NCI-H524 treated with DMSO at 0.1 percent for 48 hours (cell line): ENCODE measurements at places on chromosomes 2 and 18.

DNA sequence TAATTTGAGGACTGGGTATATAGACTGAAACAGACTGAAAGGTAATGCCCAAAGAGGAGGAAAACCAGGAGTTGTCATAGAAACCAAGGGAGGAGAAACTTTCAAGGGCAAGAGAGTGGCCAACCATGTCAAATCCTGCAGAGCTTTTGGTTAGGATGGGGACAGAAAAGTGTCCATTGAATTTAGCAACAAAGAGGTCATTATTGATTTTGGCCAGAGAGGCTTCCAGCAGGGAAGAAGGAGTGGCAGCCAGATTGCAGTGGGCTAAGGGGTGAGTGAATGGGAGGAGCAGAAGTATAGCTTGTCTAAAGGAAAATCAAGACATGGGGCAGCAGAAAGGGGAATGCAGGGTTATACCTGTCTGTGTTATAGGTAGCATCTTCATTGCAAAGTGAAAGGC is 194.0 kb downstream of the CAMKMT start:
- no peak for DNase-seq

DNA sequence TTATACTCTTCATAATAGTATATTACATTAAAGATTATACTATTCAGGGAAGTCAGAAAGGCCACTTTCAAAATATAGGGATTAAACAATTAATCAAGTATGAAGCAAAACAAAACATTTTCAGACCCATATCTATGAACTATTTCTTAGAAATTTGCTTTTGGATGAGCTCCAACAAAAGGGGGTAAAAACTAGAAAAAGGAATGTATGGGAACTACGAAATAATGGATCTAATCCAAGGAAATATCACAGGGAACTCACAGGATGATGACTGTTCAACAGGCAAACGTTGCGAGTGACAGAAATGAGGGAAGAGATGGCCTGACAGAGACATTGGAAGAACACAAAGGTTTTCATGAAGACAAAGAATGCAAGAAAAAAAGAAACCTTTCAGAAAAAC is 27.9 kb downstream of the G6PC2 start:
- no peak for DNase-seq

DNA sequence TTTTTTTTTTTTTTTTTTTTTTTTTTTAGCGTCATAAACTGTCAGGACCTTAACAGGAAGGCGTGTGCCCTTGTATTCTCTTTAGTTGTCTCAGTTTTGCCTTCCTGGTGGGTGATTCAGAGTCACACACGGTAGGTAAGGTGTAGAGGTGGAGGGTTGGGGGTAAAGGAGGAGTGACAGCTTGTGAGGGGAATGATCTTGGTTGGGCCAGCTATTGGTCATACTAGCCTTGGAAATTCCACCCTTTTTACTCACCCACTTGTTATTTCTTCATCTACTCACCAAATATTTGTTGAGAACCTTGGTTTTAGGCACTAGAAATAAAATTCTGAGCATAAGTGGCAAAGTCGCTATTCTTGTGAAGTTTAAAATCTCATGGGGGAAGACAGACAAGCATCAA is 22.2 kb downstream of the SMIM21 start:
- DNase-seq = no peak

- no peak for DNase-seq
Observed at GRCh38 chr2:139916822-139917221, 1136.6 kb upstream of the NXPH2 start.

DNA sequence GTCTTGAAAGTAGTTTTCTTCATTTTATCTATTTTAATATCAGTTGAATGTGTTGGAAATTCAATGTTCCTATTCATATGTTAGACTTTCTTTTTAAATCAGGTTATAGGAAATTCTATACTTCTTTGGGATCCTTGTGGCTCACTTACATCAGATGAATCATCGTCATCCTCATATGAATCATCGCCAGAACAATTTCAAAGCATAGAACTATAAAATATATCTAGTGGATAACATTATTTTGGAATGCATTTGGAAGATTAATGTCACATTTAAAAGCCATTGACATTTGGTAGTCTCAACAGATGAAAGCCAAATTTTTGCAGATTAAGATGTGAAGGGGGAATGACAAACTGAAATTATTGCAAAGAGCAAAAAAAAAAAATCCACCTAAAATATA is 94.1 kb downstream of the FAM161A start:
- DNase-seq = no peak
